M059J (cell line): ENCODE measurements at places on chromosomes 3 and 15.

DNA sequence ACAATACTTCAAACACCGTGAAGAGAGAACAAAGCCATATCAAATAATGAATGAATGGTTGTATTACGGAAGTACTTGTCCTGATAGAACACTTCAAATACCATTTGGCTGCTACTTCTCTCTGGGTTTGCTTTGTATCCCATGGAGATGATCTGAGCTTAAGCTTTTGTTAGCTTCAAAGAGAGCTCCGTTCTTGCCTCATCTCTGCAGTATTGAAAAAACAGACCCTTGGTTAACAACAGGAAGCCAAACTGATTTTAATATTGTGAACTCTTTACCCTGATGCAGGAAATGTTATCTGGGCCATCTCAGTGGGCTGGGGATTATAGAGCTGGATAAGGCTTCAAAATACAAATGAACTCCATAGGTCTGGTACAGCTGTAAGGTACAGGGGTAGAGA lies 101.0 kb downstream of the CHL1 start:
- DNase-seq, result no peak

DNA sequence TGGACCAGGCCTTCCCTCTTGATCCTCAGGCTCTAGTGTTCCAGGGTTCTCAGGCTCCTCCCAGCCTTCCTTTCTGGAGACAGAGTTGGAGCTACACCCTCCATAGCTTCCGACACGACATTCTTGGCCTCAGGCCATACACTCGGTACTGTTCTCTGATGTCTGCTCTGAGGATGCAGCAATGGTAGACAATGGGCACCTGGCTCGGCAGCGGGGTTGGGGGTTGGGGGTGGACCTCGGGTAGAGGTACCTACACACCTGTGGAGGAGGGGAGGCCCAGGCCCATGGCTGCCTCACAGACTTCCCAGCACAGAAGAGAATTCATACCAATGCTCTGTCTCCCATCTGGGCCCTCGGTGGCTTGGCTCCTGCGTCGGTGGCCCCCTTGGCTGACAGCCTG lies 21.4 kb downstream of the CCDC13 start:
- DNase-seq, result no peak

DNA sequence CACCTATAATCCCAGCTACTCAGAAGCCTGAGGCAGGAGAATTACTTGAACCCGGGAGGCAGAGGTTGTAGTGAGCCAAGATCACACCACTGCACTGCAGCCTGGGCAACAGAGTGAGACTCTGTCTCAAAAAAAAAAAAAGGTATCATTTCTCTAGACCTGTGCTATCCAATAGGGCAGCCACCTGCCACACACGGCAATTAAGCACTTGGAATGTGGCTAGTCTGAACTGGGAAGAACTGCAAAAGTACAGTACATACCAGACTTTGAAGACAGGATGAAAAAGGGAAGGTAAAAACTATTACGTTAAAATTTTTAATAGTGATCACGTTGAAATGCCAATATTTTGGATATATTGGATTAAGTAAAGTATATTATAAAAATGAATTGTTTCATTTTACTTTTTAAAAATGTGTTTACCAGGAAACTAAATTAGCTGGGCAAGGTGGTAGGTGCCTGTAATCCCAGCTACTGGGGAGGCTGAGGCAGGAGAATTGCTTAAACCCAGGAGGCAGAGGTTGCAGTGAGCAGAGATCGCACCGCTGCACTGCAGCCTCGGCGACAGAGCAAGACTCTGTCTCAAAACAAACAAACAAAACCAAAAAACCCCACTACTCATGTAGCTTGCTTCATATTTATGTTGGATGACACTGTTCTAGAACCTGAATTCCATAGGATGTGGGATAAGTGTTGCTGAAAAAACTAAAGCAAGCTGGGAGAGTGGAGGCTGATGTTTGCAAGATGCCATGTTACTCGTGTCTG lies 2.3 kb downstream of the CYP8B1 start:
- DNase-seq, result no peak

GRCh38 chr15:60363087-60363549 lies 34.7 kb downstream of the ANXA2 start:
- DNase-seq, result no peak

- no peak for DNase-seq
These were observed 26.3 kb upstream of the GP5 start for GRCh38 chr3:194425399-194425798.

DNA sequence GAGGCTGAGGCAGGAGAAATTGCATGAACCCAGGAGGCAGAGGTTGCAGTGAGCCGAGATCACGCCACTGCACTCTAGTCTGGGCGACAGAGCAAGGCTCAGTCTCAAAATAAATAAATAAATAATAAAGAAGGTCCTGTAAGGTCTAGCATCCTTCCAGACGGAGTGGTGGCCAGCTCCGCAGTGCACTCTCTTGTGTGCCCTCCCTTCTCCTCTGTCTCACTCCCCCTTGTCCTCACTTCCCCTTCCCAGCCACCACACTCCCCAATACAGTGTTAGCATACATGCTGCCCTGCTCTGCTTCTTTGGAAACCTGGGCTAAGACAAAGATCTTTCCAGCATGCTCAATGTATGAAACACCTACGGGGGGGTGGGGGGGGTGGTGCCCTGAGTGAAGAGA lies 3.4 kb upstream of the CLN6 start:
- DNase-seq, result no peak

- no peak for DNase-seq
These were observed 767.1 kb downstream of the NTRK3 start for GRCh38 chr15:87489456-87489855.

- no peak for DNase-seq
These were observed 154.9 kb downstream of the PEX5L start for GRCh38 chr3:179881791-179882190.

- no peak for DNase-seq
These were observed 204.8 kb downstream of the PDZRN3 start for GRCh38 chr3:73419942-73420341.

DNA sequence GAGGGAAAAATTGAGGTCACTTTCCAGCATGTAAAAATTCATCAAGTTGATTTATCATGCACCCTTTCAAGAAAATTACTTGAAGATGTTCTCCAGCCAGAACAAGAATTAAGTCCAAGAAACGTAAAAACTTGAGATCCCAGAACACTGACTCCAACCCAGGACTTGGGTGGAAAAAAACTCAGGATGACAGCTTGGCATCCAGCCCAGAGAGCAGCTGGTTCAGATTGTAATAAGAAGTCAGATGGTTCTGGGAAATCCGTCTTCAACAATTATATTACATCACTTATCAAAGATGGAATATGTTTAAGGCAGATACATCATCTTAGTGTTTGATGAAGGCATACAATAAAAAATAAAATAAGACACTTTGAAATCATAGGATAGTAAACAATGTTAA lies 23.0 kb upstream of the DNAJC13 start:
- no peak for DNase-seq

DNA sequence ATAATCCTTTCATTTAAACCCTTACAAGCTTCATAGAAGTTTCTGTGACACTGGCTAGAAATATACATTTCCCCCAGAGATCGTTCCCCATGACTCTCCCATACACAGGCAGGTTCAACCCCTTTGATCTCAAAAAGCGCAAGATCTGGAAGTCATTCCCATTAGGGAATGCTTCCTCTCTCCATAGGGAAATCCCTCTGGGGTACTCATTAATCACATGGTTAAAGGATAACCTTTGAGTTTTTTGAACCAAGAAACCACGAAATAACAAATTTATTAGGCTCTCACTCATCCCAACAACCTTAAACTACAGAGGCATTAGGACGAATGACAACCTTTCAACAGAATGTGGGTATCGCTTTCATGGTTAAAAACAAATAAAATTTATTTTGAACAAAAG lies 211.9 kb upstream of the PRICKLE2 start:
- DNase-seq, result no peak

DNA sequence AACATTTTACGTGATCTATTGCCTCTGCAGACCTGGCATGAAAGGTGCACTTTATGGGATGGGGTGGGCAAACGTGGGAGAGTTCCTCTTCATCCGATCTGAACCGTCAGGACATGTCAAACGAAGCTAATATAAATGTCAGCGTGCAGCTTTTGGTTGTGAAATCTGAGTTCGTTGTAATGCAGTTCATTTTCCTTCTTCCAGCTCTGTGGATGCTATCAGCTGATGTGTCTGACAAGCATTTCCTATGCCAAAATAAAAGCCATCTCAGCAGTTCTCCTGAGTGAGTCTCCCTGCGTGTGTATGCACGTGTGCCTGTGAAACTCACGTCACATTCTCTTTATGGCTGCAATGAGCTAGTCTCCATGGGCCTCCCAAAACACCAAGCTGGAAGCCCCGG lies 512.3 kb downstream of the MCTP2 start:
- DNase-seq, result no peak

- DNase-seq, result no peak
These were observed 55.4 kb downstream of the MAGEF1 start for GRCh38 chr3:184656458-184656828.

- no peak for DNase-seq
These were observed 25.2 kb upstream of the C2CD4B start for GRCh38 chr15:62190274-62190673.

DNA sequence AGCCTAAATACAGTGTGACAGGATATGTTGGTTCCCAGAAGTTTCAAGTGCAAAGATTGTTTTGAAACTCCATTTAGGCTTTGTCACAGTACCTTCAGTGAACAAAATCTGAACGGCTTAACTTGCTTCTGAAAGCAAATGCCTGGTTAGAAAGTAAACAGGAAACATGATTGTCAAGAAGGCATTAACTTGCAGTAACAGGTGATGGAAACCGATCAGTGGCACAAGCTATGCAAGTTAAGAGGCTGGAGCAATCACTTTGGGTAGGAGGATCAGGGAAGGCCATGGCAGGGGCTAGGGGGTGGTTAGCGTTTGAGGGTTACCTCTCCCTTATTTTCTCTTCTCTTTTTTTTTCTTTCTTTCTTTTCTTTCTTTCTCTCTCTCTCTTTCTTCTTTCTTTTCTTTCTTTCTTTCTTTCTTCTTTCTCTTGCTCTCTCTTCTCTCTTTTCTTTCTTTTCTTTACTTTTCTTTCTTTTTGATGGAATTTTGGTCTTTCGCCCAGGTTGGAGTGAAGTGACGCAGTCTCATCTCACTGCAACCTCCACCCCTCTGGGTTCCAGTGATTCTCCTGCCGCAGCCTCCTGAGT lies 2.4 kb downstream of the HYKK start:
- DNase-seq, result no peak

DNA sequence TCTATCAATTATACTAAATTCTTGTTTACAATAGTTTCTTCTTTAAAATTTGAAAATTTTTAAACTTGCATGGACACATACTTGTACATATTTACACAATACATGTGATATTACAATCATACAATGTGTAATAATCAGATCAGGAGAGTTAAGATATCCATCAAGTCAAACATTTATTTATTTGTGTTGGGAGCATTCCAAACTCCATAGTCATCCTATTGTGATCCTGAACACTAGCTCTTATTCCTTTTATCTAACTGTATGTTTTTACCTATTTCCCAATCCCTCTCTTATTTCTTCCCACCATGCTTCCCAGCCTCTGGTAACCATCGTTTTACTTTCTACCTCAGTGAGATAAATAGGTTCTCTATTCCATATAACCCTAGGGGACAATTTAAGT lies 1219.2 kb downstream of the ZPLD1 start:
- DNase-seq, result peak; percentile 8

DNA sequence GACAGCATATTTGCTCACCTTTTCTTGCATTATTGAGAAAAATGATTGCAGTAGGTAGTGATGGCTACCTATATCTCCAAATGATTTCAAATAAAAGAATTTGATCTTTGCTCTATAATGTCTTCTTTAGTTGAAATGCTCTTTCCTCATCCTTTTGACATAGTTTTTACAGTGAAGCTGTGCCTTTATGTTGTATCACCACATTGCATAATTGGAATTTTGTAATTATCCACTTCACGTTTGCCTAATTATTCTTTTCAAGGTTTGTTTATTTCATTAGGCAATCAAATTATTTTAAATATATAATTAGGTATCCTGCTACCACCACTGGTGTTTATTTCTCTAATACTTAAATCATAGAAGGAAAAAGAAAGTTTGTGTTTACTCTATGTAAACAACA lies 21.3 kb upstream of the P2RY13 start:
- no peak for DNase-seq

GRCh38 chr3:146166826-146167225 lies 5.8 kb upstream of the PLOD2 start:
- DNase-seq, result no peak

DNA sequence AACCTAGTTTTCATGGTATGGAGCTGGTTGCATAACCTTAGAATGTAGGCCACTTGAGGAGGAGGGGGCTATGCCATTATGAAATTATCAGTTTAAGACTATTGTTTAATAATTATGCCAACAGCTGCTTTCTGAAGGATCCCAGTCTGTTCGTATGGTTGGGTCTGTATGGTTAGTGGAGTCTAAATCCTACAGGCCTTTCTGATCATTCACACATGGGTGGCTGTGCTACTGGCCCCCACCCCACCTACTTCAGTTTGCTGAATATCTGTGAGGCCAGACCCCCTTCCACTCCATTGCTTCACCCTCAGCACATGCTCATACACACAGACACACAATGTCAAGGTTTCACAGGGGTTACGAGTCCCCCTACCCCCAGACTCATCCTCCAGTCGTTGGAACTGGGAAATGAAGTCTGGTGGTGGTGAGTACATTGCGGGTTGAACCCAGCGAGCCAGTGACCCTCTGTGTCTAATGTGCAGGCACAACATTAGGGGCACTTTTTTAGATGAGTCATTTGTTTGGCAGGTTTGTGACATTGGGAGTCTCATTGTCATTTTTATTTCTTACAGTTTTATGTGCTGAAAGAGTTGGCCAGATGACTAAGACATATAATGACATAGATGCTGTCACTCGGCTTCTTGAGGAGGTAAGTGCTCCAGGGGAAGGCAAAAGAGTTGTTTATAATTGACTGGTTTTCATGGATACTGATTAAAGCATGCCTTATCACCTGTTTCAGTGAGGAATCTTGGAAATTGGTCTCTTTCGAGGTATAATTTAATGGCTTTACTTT lies 85.3 kb downstream of the TRAK1 start:
- DNase-seq, result peak; percentile 49

DNA sequence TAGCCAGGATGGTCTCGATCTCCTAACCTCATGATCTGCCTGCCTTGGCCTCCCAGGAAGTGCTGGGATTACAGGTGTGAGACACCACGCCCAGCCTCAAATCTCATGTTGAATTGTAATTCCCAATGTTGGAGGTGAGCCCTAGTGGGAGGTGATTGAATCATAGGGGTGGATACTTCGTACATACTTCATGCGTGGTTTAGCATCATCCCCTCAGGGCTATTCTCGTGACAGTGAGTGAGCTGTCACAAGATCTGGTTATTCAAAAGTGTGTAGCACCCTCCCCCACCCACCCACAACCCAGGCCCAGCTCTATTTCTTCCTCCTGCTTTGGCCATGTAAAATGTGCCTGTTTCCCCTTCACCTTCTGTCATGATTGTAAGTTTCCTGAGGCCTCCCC lies 236.9 kb upstream of the IL12A start:
- peak; percentile 91 for DNase-seq

- DNase-seq, result no peak
These were observed 199.9 kb upstream of the CTDSPL start for GRCh38 chr3:37661615-37662306.

DNA sequence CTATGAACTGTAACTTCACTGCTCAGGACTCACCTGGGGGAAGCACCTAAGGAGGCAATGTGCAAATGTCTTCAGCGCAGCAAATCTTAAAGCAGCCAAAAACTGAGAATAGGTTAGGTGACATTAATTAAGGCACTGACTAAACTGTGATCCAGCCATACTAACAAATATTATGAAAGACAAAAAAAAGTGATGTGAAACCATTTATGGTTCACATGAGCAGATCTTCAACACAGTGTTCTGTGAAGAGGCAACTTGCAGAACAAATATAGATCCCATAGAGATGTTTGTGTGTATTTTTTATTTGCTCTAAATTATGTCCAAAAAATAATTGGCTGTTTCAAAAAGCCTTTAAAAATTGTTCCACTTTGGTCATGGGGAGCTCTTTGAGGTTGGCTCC lies 24.1 kb upstream of the MITF start:
- no peak for DNase-seq
